ENCODE measurements at places on chromosomes 6 and 20. TPM values are rescaled to one million over a fixed set of nuclear protein-coding genes. Genes with fewer than 3 reads are reported as not detected.
A peak's percentile ranks its signal among the peaks of the same experiment; 100 is the strongest.

The LRRN4 gene
- total RNA-seq = 1.2 TPM

DNA sequence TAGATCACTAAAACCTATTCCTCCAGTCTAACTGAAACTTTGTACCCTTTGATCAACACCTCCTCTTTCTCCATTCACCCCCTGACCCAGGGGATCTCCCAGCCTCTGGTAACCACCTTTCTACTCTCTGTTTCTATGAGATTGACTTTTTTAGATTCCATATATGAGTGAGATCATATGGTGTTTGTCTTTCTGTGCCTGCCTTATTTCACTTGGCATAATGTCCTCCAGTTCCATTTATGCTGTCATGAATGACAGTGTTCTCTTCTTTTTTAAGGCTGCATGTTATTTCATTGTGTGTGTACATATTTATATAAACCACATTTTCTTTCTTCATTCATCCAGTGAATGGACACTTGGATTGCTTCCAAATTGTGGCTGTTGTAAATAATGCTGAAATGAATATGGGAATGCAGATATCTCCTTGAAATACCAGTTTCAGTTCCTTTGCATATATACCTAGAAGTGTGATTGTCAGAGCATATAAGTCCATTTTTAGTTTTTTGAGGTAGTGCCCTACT, 57.7 kb downstream of the DHX35 start:
- no peak for DNase-seq

DNA sequence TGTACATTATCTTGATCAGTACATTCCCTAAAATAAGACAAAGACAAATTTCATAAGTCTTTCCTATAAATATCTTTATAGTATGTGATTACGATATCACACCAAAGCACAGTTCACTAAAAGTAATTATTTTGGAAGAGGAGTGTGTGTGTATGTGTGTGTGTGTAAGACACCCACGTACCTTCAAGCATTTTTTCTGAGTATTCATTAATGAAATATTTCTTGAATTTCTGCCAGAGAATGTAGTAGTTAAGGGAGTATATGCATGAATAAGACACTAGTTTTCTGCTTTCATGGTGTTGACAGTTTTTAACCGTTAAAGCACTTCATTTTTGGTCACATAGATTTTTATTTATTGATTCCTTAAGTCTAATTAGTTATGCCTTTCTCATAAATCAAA, 36.8 kb downstream of the MANEA start:
- DNase-seq = no peak

DNA sequence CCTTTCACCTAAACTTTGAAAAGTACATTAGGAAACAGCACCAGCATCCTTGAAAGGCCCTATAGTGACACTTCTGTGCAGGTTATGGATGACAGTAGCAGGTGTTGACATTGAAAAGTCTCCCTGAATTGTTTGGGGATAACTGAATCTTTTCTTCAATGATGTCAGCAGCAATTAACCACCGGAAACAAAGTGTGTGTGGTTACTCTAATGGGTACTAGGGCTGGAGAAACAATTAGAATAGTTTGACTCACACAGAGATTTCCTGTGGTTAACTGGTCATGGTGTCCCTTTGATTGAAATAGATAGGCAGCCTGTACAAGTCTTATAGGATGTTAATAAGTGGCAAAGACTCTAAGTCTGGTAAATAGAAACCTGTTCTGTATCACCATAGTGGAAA, 189.1 kb downstream of the TBX18 start:
- no peak for DNase-seq

DNA sequence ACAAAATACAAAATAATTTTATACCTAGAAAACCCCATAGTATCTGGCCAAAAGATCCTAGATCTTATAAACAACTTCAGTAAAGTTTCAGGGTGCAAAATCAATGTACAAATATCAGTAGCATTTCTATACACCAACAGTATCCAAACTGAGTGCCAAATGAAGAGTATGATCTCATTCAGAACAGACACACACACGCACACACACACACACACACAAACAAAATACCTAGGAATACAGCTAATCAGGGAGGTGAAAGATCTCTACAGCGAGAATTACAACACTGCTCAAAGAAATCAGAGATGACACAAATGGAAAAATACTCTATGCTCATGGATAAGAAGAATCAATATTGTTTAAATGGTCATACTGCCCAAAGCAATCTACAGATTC, 49.2 kb downstream of the TOMM6 start:
- no peak for DNase-seq

DNA sequence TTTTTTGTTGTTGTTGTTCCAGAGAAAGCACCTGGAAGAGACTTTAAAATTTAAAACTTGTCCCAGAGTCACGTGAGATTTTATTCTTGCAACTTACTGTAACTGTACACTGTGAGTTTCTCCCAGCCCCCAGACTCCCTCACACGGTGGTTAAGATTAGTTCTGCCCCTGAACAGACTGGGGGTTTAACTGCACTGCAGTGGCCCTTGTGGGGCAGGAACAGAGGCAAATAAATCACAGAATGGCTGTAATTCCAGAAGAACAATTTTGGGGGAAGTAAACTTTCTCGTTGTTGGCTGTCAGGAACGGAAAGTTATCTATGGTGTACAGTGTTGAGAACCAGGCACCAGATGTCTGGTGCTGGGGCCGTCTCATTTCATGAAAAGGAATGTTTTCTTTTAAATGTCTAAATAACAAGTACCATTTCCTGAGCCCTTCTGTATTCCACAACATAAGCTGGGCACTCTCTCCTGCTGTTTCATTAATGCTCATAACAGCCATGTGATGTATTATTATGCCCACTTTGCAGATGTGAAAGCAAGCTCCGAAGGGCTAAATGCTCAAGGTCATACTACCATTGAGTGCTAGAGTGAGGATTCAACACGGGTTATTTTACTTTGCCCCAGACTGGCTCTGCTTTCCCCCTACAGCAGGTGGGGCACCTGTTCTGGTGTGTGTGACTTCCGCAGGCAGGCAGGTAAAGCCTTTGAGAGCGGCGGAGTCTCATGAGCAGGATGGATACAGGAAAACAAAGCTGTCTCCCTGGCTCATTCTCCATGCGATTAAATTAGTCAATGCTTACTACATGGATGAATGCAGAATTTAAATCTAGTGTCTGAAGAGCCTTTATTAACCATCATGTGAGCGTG, 30.5 kb downstream of the CNKSR3 start:
- DNase-seq = no peak

The CYP21A2 gene
- not detected for total RNA-seq

GRCh38 chr6:79640146-79641111, 9.3 kb downstream of the SH3BGRL2 start:
- DNase-seq = peak; percentile 22

DNA sequence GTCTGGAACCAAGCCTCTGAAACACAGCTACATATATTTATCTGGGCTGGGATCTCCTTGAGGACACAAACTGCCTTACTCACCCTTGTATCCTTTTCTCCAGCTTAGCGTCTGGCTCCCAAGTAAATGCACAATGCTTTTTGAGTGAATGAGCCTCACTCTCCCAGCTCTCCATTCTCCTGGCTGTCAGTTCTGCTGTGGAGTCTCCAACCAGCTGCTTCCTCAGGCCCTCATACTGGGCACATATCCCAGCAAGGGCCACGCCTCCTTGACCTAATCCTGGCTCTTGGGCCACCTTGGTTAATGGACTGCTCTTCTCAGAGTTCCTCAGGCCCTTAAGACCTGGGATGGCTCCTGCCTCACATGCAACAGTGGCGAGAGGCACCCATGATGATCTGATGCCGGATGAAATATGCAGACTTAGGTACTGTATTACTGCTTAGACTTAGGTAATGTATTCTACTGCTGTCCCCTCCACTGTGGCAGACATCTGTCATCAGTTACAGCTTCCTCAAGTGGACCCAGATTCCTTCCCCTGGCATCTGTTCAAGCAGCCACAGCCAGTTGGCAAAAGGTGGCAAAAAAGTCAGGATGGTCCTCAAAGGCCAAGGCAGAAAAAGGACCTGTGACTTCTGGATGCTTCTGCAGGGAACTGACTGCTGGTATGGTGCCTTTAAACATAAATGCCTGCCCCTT, 16.5 kb downstream of the SNHG17 start:
- DNase-seq = no peak

Data from uterus (tissue), 4 donors.